Activated T-cell treated with anti-CD3 and anti-CD28 coated beads, Interleukin-2, amount 50 U/mL, for 1 hour (primary cell): ENCODE measurements at places on chromosomes 2 and 18.

DNA sequence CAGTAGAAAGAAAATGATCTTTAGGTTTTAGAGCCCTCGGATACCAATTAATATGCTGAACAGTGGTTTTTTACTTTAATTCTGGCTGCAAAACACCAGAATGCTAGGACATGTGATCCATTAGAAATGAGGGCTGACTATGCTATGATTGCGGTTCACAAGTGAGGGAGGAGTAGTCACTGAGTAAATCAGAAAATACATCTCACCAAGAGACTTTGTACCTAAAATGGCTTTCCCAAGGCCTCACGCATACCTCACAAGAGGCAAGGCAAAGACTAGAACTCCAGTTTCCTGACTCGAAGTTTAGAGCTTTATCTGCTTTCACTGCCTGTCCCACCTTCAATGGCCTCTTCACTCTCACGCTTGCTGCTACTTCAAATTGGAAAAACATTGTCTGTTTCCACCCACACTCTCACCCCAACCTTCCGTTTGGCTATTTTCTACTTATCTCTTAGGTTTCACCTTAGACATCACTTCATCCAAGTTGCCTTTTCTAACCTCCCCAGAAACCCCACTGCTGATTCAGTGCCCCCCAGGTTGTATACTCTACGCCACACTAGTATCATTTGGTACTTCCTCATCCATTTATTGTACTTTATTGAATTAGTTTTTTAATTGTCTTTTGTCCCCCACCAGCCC lies 5.1 kb upstream of the MBD2 start:
- no peak for DNase-seq

- no peak for DNase-seq
Observed at GRCh38 chr2:133602538-133602937, 34.3 kb upstream of the NCKAP5 start.

GRCh38 chr2:173606619-173607248 lies 252.1 kb downstream of the CDCA7 start:
- DNase-seq, result no peak

- DNase-seq, result no peak
Observed at GRCh38 chr2:150327564-150328489, 159.6 kb downstream of the RND3 start.

GRCh38 chr2:120541972-120542670 lies 193.5 kb upstream of the GLI2 start:
- no peak for DNase-seq

DNA sequence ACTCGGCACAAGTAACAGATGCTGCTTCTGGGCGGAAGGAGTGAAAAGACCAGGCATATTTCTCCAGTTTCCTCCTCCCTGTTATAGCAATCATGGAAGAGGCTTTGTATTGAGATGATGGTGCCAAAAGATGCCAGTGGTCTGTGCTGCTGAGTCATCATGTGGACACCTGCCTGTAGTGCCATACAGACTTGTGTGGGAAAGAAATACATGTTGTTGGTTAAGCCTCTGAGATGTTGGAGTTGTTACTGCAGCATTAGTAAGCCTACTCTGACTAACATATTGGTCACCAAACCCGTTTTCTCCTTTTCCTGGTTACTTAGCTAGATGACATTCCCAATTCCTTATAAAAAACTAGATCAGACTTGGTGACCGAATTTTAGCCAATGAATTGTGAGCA lies 356.9 kb downstream of the ZNF521 start:
- no peak for DNase-seq

GRCh38 chr2:223459328-223459939 lies 142.7 kb downstream of the SCG2 start:
- no peak for DNase-seq

GRCh38 chr18:11454040-11454439 lies 155.4 kb upstream of the SLC35G4 start:
- DNase-seq, result no peak

- peak; percentile 73 for DNase-seq
Observed at GRCh38 chr2:119702918-119703401, 24.0 kb downstream of the TMEM177 start.

GRCh38 chr2:195251214-195251613 lies 405.8 kb upstream of the SLC39A10 start:
- no peak for DNase-seq

GRCh38 chr2:81672923-81673322 lies 1368.4 kb upstream of the LRRTM1 start:
- no peak for DNase-seq

GRCh38 chr18:44388329-44388728 lies 292.4 kb upstream of the SETBP1 start:
- no peak for DNase-seq

DNA sequence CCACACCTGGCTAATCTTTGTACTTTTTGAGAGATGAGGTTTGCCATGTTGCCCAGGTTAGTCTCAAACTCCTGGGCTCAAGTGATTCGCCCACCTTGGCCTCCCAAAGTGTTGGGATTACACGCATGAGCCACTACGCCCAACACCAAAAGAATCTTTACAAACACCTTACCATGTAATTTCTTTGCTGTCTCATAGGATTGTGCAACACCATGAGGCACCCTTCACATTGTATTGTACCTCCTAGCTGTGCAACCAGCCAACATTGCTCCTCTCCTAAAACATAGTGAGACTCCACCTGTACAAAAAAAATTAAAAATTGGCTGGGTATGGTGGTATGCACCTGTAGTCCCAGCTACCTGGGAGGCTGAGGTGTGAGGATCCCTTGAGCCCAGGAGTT lies 3.1 kb upstream of the MFSD6 start:
- DNase-seq, result no peak

GRCh38 chr2:10438688-10439087 lies 9.4 kb downstream of the ODC1 start:
- no peak for DNase-seq

DNA sequence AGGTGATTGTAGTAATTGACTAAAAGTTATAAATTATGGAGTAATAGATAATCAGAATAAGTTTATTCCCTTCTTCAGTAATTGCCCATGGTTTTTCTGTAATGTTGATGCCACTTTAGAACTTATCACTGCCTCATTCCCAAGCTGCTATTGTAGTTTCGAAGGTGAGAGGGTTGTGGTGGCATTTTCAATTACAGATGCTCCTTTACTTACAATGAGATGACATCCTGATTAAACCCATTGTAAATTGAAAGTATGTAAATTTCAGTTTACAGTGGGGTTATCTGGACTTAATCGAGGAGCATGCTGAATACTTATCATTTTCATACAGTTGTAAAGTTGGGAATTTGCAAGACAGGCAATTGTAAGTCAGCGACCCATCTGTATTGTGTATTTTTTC lies 2.9 kb downstream of the NDUFV2 start:
- DNase-seq, result no peak

- no peak for DNase-seq
Observed at GRCh38 chr2:10932345-10933151, 20.8 kb downstream of the KCNF1 start.

GRCh38 chr2:61793389-61793836 lies 60.4 kb downstream of the FAM161A start:
- DNase-seq, result peak; percentile 70

- no peak for DNase-seq
Observed at GRCh38 chr18:48956356-48956755, 5.6 kb upstream of the SMAD7 start.

- no peak for DNase-seq
Observed at GRCh38 chr2:210288408-210288807, 26.6 kb downstream of the MYL1 start.

- DNase-seq, result peak; percentile 26
Observed at GRCh38 chr2:20012282-20013125, at the start of gene MATN3. Gene MATN3, minus strand, starts transcription at chr2:20012668. Its CDS starts 37 bp downstream, at chr2:20012631.

DNA sequence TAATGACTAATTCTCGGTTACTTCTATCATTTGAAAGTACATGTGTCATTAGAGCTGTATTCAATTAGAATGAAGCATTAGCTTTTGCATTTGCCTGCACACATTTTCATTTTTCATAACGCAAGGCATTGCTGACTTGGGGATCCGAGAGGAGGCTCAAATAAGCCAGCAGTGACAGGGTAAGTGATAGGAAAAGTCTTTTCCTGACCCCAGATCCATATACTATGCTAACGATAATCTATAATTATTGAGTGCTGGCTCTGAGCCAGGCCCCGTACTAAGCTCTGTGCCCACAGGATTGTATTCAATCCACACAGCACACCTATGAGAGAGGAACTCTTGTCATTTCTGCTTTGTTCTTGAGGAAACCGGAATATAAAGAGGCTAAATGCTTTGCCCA lies 168.2 kb downstream of the VWC2L start:
- DNase-seq, result no peak

DNA sequence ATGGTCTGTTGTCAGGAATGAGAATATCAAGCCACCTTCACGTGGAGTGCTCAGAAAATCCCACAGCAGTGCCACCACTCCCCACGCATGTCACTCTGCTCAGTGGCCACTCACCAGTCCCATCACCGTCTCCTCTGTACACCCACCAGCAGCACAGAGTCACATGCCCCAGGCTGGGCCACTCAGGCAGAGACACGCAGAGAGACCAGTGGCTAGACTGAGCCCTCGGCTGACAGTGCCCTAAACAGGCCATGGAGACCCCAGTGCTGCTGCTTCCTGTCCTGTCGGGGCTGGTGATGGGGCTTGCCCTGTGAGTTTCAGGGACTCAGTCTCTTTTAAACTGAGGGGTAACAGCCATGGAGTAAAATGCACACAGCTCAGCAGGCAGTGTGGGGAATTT lies 25.9 kb downstream of the ODC1 start:
- DNase-seq, result no peak

GRCh38 chr2:109244750-109245382 lies 115.9 kb downstream of the SH3RF3 start:
- DNase-seq, result peak; percentile 12

DNA sequence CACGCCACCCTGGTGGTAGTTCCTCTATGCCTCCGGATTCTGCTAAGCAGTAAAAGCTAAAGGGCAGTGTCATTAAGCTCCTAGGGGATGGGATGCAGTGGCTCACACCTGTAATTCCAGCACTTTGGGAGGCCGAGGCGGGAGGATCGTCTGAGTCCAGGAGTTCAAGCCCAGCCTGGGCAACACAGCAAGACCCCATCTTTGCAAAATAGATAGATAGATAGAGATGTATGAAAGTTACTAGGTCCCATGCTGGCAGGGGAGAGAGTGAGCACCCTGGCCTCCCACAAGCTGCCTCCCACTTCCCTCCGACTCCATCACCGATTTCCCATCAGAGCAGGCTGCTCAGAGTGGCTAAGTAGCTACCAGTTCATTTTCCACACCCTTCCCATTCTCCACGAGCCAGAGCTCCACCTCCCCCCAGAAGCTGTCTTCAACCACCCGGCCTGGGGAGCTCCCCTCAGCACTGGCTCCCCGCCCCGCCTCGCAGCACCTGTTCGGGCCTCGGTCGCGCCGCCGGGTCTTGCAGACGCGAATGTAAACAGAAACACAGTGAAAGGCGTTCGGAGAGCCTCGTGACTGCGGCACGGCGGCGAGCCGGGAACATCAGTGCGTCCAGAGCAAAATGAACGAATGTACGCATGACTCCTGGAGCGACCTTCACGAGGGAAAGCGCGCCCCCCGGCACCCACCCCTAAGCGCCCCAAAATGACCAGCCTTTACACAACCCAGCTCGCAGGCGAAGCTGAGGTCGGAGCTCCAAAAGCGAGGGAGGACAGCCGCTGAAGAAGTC lies 598 bp upstream of the CEP68 start:
- no peak for DNase-seq

DNA sequence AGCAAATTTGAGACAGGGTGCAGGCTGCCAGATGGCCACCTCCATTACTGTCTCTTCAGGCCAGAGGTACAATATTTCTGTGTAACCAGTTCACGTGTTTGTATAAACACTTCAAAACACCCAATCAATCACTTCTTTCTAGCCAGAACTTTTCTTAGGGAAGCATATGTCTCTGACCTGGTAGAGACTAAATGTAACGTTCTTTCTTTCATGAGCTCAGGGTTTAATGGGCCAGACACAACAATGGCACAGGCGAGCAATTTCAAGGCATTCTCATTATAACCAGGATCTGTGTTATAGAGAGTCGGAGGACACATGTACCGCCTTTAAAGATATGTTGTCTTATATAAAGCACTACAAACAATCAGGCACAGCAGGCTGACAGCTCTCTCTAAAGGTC lies 1846.4 kb upstream of the PIK3C3 start:
- no peak for DNase-seq

DNA sequence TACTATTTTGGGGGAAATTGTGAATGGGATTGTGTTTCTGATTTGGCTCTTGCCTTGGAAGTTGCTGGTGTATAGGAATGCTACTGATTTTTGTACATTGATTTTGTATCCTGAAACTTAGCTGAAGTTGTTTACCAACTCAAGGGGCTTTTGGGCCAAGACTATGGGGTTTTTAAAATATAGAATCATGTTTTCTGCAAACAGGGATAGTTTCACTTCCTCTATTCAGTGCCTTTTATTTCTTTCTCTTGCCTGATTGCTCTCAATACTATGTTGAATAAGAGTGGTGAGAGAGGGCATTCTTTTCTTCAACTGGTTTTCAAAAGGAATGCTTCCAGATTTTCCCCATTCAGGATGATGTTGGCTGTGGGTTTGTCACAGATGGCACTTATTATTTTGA lies 1383.8 kb upstream of the ACVR2A start:
- no peak for DNase-seq

GRCh38 chr2:172833898-172834297 lies 98.3 kb downstream of the RAPGEF4 start:
- no peak for DNase-seq

- DNase-seq, result no peak
Observed at GRCh38 chr2:177180269-177181000, 32.2 kb upstream of the HNRNPA3 start.

DNA sequence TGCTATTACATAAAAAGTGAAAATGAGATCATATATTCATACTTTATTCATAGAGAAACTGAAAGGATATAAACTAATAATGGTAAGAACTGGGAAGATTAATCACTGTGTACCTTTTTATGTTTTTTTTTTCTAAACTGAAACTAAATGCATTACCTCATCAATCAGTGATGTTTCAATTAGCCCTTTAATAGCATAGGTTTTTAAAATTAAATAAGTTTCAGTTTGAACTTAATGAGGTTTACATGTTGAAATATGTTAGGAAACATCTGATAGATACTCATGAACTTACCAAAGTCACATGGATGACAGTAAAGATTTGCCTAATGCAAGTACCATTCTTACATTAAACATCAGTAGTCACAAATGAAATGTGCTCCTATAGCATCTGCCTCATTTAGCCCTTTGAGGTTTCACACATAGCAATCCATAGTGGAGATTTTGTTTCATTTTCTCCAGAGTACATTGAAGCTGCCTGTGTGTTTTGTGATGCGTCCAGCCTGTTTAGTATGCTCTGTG lies 8.9 kb downstream of the MAPRE2 start:
- DNase-seq, result no peak

- DNase-seq, result no peak
Observed at GRCh38 chr2:214533541-214533940, 122.7 kb downstream of the VWC2L start.

DNA sequence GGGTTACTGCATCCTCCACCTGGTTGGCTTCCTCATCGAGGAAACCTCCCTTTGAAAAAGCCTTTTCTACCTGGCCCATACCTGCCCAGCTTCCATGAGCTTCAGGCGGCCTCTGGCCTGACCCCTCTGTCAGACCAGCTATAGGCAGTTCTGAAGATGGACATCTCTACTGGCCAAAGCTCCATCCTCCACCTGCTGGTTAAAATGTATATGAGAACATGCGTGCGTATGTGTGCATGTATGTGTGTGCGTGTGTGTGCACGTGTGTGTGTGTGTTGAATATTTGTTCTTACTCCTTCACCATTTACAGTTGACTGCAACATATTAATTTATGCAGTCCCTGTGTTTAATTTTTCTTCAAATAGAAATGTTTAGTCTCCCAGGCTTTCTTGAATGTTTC lies 642.4 kb upstream of the RAB6C start:
- no peak for DNase-seq

GRCh38 chr2:159071190-159071915 lies 102.9 kb downstream of the TANC1 start:
- DNase-seq, result no peak

- no peak for DNase-seq
Observed at GRCh38 chr2:15599994-15600393, 8.3 kb downstream of the DDX1 start.
